ENCODE measurements at places on chromosomes 7 and 10.

GRCh38 chr7:985915-986741, 3.1 kb downstream of the CYP2W1 start:
- DNase-seq = no peak

- no peak for DNase-seq
These were observed 28.0 kb upstream of the NDST2 start for GRCh38 chr10:73839276-73839966.

DNA sequence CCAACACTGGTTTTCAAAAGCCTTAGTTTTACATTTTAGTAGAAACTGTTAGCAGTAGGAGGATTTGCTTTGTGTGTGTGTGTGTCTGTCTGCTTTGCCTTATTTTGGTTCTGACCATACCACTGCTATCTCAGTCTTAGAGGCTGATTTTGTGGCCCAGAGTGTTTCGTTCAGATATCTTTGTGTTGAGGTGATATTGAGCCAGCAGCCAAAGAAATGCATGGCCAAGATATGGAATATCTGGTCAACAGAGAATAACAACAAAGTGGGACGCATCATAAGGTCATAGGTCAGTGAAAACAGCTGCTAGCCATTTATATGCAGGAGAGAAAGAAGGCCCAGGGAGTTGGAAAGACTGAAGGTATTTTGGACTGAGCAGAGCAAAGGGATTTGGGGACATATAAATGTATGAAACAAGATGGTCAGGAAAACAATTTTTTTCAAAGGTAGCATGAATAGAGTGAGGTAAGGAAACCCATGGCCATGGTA, 47.7 kb downstream of the KIAA1217 start:
- no peak for DNase-seq

- DNase-seq = peak; percentile 13
These were observed 10.4 kb upstream of the FGFR2 start for GRCh38 chr10:121608469-121609190.

GRCh38 chr10:24363070-24363469, 154.1 kb downstream of the KIAA1217 start:
- no peak for DNase-seq

- no peak for DNase-seq
These were observed 15.9 kb downstream of the CAMK2B start for GRCh38 chr7:44309271-44310091.

- DNase-seq = no peak
These were observed 8.7 kb upstream of the MYL7 start for GRCh38 chr7:44149571-44150465.

DNA sequence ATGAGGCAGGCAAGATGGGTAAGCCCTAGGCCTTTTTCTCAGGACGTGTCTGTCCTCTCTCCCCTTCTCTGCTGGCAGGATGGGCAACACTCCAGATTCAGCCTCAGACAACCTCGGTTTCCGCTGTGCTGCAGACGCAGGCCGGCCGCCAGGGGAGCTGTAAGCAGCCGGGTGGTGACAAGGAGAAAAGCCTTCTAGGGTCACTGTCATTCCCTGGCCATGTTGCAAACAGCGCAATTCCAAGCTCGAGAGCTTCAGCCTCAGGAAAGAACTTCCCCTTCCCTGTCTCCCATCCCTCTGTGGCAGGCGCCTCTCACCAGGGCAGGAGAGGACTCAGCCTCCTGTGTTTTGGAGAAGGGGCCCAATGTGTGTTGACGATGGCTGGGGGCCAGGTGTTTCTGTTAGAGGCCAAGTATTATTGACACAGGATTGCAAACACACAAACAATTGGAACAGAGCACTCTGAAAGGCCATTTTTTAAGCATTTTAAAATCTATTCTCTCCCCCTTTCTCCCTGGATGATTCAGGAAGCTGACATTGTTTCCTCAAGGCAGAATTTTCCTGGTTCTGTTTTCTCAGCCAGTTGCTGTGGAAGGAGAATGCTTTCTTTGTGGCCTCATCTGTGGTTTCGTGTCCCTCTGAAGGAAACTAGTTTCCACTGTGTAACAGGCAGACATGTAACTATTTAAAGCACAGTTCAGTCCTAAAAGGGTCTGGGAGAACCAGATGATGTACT, 13.1 kb downstream of the PHKG1 start:
- DNase-seq = no peak

- DNase-seq = no peak
These were observed 338.9 kb downstream of the EXOC4 start for GRCh38 chr7:133591704-133592340.

DNA sequence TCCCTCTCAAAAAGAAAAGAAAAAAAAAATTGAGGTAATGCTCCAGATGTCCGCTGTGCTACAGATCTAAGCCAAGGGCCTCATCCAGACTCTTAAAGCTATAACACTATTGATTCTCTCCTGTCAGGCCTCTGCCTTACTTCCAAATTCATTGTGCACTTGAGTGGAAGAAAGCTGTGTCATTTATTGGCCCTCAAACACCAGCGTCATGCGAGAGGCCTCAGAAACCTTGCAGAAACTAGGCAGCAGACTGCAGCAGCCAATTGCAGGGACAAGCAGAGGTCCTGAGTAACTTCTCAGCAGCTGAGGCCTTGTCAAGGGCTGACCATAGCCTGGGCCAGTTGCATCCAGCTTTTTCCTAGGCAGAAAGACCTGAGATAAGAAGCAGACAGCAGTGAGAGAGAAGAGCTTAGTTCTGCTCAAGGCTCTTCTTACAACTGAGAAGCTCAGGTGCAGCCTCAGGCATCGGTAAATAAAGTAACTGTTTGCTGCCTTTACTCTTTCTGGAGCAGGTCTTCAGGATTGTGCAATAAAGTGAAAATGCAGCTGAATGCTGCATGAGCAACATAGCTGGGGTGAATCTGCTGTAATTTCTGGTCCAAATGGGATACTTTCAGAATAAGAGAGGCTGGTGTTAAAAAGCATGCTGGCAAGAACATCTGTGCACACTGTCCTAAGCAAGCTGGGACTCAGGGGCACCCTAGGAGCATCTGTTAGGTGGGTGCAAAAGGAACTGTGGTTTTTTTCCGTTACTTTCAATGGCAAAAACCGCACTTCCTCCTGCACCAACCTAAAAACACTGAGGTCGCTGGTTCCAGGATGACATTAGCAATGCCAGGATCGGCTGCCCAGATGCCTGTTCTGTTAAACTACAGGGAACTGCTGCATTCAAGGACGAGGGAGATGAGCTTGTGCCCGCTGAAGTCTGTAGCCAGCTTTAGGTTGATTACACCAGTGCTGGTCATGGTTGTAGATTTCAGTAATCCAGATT, 181.8 kb upstream of the PFKP start:
- DNase-seq = no peak

- no peak for DNase-seq
These were observed 465.1 kb downstream of the ATRNL1 start for GRCh38 chr10:115558252-115558651.

GRCh38 chr10:34489411-34489810, 325.7 kb downstream of the PARD3 start:
- no peak for DNase-seq

DNA sequence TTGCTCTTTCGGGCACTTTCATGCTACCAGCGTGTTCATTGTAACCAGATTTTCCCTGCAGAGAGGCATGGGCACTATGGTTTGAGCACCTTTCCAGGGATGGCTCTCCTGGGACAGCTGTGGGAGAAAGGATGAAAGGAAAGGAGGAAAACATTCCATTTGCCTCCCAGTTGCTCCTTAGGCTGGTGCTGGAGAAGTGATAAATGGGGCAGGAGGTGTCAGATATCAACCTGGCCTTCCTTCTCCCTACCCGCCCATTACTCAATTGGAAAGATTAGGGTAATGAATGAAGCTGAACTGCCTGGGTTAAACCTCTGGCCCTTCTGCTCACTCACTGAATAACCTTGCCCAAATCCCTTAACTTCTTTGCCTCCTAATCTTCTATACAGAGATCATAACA, 228.4 kb downstream of the PLXNA4 start:
- no peak for DNase-seq

GRCh38 chr10:77504873-77505257, 132.7 kb downstream of the KCNMA1 start:
- no peak for DNase-seq

- no peak for DNase-seq
These were observed 528.2 kb upstream of the NRP1 start for GRCh38 chr10:33862536-33863105.

- DNase-seq = no peak
These were observed 3.5 kb upstream of the EBF3 start for GRCh38 chr10:129967579-129968019.

- no peak for DNase-seq
These were observed 536 bp upstream of the POM121 start for GRCh38 chr7:72924386-72924732.

GRCh38 chr7:70505468-70505867, 626.5 kb upstream of the GALNT17 start:
- no peak for DNase-seq

DNA sequence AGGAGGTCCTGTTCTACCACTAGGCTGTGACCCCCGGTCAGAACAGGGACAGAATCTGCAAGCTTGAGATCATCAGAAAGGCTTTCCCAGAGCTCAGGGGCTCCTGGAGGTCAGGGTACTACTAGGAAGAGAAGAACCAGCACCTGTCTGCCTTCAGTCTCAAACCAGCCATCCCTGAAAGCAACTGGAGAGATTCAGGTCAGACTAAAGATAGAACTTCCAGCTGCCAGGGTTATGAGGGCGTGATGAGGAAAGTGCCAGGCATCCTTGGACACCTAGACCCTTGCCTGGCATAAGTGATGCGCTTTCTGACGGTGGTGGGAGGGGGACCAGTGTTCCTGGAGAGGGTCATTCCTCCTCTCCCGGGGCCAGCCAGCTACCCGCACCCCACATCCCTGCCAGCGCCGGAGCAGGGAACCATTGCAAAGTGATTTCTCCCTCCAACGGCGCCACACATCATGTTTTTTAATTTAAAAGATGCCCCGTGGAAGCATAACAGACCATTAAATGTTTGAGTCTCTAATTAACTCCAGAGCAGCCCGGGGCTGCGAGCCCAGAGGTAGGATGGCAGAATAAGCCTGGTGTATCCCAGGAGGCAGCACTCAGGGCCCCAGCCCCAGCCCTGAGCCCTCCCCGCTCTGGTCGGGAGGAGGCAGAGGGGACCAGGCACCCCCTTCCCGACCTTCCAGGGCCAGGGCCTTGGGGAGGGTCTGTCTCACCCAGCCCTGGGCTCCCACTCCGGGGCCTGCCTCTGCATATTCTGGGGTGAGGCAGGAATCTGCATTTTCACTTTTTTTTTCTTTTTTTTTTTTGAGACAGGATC, 64.0 kb downstream of the ELFN1 start:
- DNase-seq = no peak

- no peak for DNase-seq
These were observed 66.7 kb upstream of the ATP6V0A4 start for GRCh38 chr7:138864667-138865066.

- DNase-seq = no peak
These were observed 82.9 kb upstream of the WDR11 start for GRCh38 chr10:120768227-120768626.

- DNase-seq = no peak
These were observed 58.1 kb upstream of the ST8SIA6 start for GRCh38 chr10:17512341-17513001.

- DNase-seq = no peak
These were observed 7.8 kb downstream of the ELMO1 start for GRCh38 chr7:37440738-37441385.
